ENCODE measurements at places on chromosomes 1 and 21.

DNA sequence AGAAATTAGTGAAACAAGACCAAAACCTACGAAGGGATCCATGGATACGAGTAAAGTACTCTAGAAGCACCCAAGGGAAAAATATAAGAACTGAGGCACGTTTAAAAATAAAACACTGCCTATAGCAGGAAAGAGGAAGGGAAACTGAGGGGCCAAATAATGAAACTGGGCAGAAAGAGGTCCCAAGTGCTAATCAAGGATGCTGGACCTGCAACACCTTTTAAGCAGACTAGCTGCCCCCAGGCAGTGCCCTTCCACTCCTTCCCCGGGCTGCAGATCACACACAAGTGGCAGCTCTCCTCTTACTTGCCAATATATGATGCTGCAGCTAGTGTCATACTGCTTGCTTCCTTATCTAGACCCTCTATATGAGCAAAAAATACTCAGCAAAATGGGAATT is 7.6 kb upstream of the OTUD7B start:
- no peaks in the 10 kb centered on the region for H3K4me1 ChIP-seq
- no peaks in the 10 kb centered on the region for H3K36me3 ChIP-seq
- H3K27ac ChIP-seq, result no peak overlapping the region

- no peak overlapping the region for H3K4me3 ChIP-seq
- no peak for DNase-seq
- no peaks in the 10 kb centered on the region for H3K27me3 ChIP-seq
- no peaks in the 10 kb centered on the region for H3K4me1 ChIP-seq
Observed at GRCh38 chr1:62836856-62837540, 53.1 kb downstream of the ATG4C start.

DNA sequence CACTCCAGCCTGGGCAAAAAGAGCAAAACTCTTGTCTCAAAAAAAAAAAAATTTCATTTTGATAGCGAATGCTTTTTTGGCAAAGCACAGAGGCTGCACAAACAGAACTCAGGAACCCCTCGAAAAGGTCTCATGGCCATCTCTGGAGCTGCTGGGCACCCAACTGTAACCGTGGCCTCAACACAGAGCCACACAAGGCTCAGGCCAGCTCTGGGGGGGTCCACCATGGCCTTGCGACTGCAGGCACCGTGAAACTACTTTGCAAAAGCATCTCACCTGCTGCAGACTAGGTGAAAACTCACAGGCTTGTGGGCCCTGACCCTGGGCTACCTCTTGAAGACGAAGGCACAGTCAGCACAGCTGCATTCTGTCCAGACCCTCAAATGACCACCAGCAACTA is 16.1 kb upstream of the TMEM240 start:
- H3K36me3 ChIP-seq, result peaks cover 21% of the 10 kb centered on the region
- peaks cover 19% of the 10 kb centered on the region for H3K4me1 ChIP-seq
- no peak overlapping the region for H3K4me3 ChIP-seq
- H3K27ac ChIP-seq, result no peak overlapping the region

- H3K27ac ChIP-seq, result no peak overlapping the region
- peaks cover 36% of the 10 kb centered on the region for H3K27me3 ChIP-seq
- no peak overlapping the region for H3K4me3 ChIP-seq
- peaks cover 6% of the 10 kb centered on the region for H3K4me1 ChIP-seq
- DNase-seq, result no peak
- peaks cover 3% of the 10 kb centered on the region for H3K36me3 ChIP-seq
Observed at GRCh38 chr1:205670611-205671430, 9.5 kb downstream of the SLC45A3 start.

GRCh38 chr1:41738475-41738874 is 180.2 kb downstream of the HIVEP3 start:
- no peak for DNase-seq
- H3K27me3 ChIP-seq, result no peaks in the 10 kb centered on the region
- H3K27ac ChIP-seq, result peak overlapping the region; percentile 96
- H3K4me3 ChIP-seq, result peak overlapping the region; percentile 81
- H3K4me1 ChIP-seq, result peaks cover 62% of the 10 kb centered on the region

- H3K4me3 ChIP-seq, result no peak overlapping the region
- no peaks in the 10 kb centered on the region for H3K36me3 ChIP-seq
- no peaks in the 10 kb centered on the region for H3K27me3 ChIP-seq
Observed at GRCh38 chr21:39863111-39863510, 4.1 kb upstream of the PCP4 start.

GRCh38 chr1:233614743-233615521 is 1.0 kb downstream of the KCNK1 start:
- DNase-seq, result no peak
- H3K27me3 ChIP-seq, result peaks cover 85% of the 10 kb centered on the region
- H3K27ac ChIP-seq, result no peak overlapping the region

GRCh38 chr1:33897092-33897725 is 33.3 kb downstream of the HMGB4 start:
- no peak for DNase-seq
- no peak overlapping the region for H3K27ac ChIP-seq
- no peaks in the 10 kb centered on the region for H3K36me3 ChIP-seq

DNA sequence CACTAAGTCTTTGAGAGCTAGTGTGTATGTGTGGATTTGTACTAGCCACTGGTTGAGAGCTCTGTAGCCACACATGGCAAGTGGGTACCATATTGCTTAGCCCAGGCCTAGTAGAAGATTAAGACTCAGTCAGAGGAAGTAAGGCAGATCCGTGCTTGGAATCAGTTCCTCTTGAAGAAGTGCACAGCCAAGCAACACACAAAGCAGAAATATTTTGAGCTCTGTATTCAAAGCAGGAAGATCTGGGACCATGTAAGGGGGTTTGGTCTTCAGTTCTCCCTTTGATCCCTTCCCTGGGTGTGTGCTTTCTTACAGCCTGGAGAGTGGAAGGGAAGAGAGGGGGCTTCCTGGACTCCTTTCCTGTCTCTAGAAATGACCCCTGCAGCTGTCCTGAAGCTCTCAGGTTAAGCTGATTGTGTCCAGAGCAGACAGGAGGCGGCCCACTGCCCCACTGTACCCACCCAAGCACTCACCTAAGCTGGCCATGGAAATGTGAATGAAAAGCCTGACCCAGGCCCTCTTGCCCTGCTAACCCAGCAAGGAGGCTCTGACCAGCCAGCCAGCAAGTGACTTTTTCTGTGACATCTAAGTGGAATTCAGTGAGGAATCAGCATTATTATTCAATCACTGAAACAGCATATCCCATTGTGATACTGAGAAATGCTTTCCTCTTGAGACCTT is 3.6 kb downstream of the ETS2 start:
- H3K27me3 ChIP-seq, result no peaks in the 10 kb centered on the region
- H3K36me3 ChIP-seq, result peaks cover 7% of the 10 kb centered on the region
- peak overlapping the region; percentile 72 for H3K27ac ChIP-seq
- DNase-seq, result no peak

DNA sequence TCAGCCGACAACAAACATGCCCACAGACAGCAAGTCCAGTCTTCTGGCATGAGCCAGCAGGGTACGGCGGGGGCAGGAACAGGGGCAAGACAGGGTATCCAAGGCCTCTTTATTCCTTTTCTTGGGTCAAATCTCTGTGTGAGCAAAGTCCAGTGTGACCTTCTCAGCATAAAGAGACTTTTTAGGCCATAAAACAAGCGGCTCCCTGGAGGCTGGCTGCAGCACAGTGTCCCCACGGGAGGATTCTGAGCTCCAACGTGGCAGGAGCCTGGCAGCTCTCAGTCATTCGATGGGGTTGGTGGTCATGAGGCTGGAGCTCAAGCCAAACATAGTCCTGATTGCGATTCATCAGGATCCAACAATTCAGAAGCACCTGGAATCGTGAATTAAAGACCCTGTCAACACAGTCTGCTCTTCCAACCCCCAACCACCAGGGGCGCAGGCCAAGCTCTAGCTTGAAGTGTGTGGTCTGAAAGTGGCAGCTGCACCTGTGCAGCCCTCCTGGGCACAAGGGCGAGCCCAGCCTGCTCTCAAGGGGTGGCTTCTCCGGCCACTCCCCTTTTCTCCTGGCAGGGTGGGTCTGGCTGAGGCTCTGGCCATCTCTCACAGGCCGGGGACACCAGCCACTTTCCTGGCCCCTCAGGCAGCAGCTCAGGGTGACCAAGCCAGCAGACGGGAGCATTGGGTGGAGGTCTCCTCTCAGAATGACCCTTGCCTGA is 62.1 kb downstream of the SLC66A1 start:
- DNase-seq, result no peak
- no peak overlapping the region for H3K4me3 ChIP-seq
- peaks cover 48% of the 10 kb centered on the region for H3K36me3 ChIP-seq
- H3K27me3 ChIP-seq, result no peaks in the 10 kb centered on the region
- H3K27ac ChIP-seq, result no peak overlapping the region

GRCh38 chr21:14353231-14353630 is 29.7 kb downstream of the HSPA13 start:
- no peaks in the 10 kb centered on the region for H3K4me1 ChIP-seq

- H3K4me3 ChIP-seq, result no peak overlapping the region
- no peak for DNase-seq
- no peak overlapping the region for H3K27ac ChIP-seq
- H3K27me3 ChIP-seq, result no peaks in the 10 kb centered on the region
- H3K4me1 ChIP-seq, result peaks cover 2% of the 10 kb centered on the region
- H3K36me3 ChIP-seq, result peaks cover 3% of the 10 kb centered on the region
Observed at GRCh38 chr1:113984710-113985109, 5.4 kb downstream of the OLFML3 start.

- H3K27me3 ChIP-seq, result no peaks in the 10 kb centered on the region
- H3K36me3 ChIP-seq, result peaks cover 30% of the 10 kb centered on the region
- no peak overlapping the region for H3K4me3 ChIP-seq
- peaks cover 13% of the 10 kb centered on the region for H3K4me1 ChIP-seq
- DNase-seq, result no peak
Observed at GRCh38 chr21:42006765-42007164, 3.4 kb downstream of the ZBTB21 start.

DNA sequence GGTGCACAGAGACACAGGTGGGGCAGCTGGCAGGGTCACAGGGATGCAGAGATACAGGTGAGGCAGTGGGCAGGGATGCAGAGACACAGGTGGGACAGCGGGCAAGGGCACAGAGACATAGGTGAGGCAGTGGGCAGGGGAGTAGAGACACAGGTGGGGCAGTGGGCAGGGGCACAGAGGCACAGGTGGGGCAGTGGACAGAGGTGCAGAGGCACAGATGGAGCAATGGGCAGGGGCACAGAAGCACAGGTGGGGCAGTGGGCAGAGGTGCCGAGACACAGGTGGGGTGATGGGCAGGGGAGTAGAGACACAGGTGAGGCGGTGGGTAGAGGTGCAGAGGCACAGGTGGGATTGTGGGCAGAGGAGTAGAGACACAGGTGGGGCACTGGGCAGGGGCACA is 117.3 kb upstream of the KLHDC7A start:
- H3K4me3 ChIP-seq, result no peak overlapping the region
- H3K4me1 ChIP-seq, result no peaks in the 10 kb centered on the region
- H3K27me3 ChIP-seq, result peaks cover 33% of the 10 kb centered on the region
- no peaks in the 10 kb centered on the region for H3K36me3 ChIP-seq

DNA sequence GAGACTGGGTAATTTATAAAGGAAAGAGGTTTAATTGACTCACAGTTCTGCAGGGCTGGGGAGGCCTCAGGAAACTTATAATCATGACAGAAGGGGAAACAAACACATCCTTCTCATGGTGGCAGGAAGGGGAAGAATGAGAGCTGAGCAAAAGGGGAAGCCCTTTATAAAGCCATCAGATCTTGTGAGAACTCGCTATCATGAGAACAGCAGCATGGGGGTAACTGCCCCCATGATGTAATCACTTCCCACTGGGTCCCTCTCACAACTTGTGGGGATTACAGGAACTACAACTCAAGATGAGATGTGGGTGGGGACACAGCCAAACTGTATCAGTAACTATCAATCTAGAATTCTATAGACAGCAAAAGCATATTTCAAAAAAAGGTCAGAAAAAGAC is 64.7 kb upstream of the ACTRT2 start:
- DNase-seq, result no peak
- H3K27ac ChIP-seq, result no peak overlapping the region
- no peaks in the 10 kb centered on the region for H3K36me3 ChIP-seq
- no peak overlapping the region for H3K4me3 ChIP-seq
- H3K4me1 ChIP-seq, result no peaks in the 10 kb centered on the region

DNA sequence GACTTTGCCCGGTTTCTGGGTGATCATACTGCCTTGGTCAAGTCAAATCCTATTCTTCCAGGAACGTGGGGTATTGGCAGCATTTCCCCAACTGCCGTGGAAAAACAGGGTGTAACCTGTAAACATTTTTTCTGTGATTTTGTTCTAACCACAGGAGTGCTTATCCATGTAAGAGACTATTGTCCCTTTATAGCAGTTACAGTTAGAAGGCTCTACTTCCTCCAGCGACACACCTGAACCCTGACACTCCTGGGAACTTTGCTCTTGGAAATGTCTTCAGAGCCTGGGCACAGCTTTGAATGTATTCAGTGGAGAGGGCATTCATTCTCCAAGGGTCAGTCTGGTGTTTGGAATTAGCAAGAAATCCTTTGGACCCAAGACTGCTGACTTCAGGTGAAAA is 26.4 kb upstream of the ARHGEF10L start:
- no peaks in the 10 kb centered on the region for H3K36me3 ChIP-seq
- H3K27ac ChIP-seq, result no peak overlapping the region
- no peak overlapping the region for H3K4me3 ChIP-seq
- no peaks in the 10 kb centered on the region for H3K4me1 ChIP-seq
- peaks cover 46% of the 10 kb centered on the region for H3K27me3 ChIP-seq
- DNase-seq, result no peak

GRCh38 chr1:211127166-211127565 is 6.8 kb downstream of the KCNH1 start:
- H3K27me3 ChIP-seq, result peaks cover 50% of the 10 kb centered on the region
- no peak overlapping the region for H3K4me3 ChIP-seq
- H3K27ac ChIP-seq, result no peak overlapping the region
- H3K36me3 ChIP-seq, result no peaks in the 10 kb centered on the region

DNA sequence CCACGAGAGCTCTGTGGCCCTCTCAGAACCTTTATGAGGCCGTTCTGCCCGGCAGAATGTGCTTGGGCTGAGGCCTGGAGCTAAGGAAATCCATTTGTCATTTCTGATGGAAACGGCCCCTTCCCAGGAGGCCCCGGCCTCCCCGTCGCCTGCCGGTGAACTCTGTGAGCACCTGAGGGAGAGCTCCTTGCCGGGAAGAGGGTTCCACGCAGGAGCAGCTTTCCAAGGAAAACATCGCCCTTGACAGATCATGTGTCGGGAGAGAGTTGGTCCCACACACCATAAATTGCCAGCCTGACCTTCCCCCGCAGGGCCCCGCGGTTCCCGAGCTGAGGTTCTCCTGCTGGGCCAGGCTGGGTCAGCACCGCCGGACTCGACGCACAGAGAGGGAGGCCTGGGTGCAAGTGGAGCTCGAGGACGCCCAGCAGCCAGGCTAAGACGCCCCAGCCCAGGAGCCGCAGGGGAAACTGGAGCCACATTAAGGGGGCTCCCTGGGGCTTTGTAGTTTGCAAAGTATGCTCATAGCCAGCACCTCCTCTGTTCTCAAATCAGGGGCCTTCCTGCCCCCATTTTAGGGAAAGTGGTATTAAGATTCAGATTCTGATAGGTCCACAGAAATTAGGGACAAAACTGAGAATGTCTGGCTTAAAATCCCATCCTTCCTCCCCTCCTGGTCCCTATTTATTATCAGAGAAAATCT is 239.5 kb downstream of the FOXD2 start:
- peaks cover 43% of the 10 kb centered on the region for H3K27me3 ChIP-seq
- DNase-seq, result no peak
- H3K4me1 ChIP-seq, result no peaks in the 10 kb centered on the region
- peaks cover 4% of the 10 kb centered on the region for H3K36me3 ChIP-seq
- no peak overlapping the region for H3K27ac ChIP-seq
